ENCODE measurements at places on chromosomes 5 and 9. TPM values are rescaled to one million over a fixed set of nuclear protein-coding genes. Genes with fewer than 3 reads are reported as not detected.

DNA sequence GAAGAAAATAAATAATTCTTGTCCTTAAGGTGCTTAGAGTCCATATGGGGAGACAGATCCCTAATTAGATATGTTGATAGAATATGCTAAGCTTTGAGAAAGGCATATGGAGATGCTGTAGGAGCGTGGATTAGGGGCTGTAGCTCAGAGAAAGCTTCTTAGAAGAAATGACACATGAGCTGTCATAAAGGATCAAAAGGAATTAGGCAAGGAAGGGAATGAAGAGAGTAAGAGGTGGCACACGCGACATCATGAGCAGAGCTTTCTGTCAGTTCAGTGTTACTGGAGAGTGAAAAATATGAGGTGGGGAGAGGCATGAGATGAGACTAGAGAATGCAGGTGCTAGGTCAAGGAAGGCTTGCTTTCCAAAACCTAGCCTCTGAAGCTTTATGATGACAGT, 118.6 kb downstream of the KIAA0825 start:
- H3K4me1 ChIP-seq, result no peaks in the 10 kb centered on the region
- H3K36me3 ChIP-seq, result no peaks in the 10 kb centered on the region
- no peak for DNase-seq
- no peak overlapping the region for H3K27ac ChIP-seq
- no peak overlapping the region for H3K4me3 ChIP-seq

- DNase-seq, result no peak
- H3K4me1 ChIP-seq, result peaks cover 24% of the 10 kb centered on the region
- no peaks in the 10 kb centered on the region for H3K27me3 ChIP-seq
These were observed 165.2 kb downstream of the TMEM38B start for GRCh38 chr9:105859428-105860091.

- H3K36me3 ChIP-seq, result peaks cover 19% of the 10 kb centered on the region
- DNase-seq, result no peak
- H3K27ac ChIP-seq, result no peak overlapping the region
- no peak overlapping the region for H3K4me3 ChIP-seq
- H3K4me1 ChIP-seq, result no peaks in the 10 kb centered on the region
These were observed 52.8 kb downstream of the AMBP start for GRCh38 chr9:114025196-114025753.

- no peak overlapping the region for H3K27ac ChIP-seq
- DNase-seq, result no peak
These were observed 5.7 kb downstream of the NFIB start for GRCh38 chr9:14307989-14308852.

MYMK gene
- total RNA-seq, result not detected

ADAMTS2 gene
- not detected for total RNA-seq

IRGM gene
- 0.24 TPM for total RNA-seq

LCN15 gene
- not detected for total RNA-seq

ZFR gene
- total RNA-seq, result 64.3 TPM

DRD1 gene
- total RNA-seq, result not detected
